ENCODE measurements at places on chromosomes 2 and 18. TPM values are rescaled to one million over a fixed set of nuclear protein-coding genes. Genes with fewer than 3 reads are reported as not detected.

DNA sequence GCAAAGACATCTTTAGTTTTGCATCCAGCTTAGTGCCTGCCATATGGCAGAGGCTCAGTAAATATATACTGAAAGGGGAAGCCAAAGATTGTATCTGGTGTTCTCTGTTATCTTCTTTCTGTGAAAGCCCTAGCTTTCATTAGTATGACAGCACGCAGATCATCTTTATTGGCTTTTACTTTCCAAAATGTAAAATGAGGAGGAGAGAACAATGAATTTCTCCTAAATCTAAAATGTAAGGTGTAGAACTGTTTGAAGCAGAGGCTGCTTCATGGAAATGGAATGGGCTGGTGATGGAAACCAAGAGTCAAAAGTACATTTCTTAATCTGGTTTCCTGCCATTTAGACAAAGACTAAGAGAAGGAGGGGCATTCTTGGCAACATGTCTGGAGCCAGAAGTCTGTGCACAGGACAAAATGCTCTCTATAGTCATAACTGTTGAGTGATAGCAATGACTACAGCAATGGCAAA, 1029.9 kb upstream of the PIK3C3 start:
- H3K4me1 ChIP-seq: no peaks in the 10 kb centered on the region
- H3K27ac ChIP-seq: no peak overlapping the region
- peaks cover 2% of the 10 kb centered on the region for H3K27me3 ChIP-seq
- no peak for DNase-seq

GRCh38 chr2:240519396-240520129, 38.2 kb downstream of the ANKMY1 start:
- no peaks in the 10 kb centered on the region for H3K27me3 ChIP-seq
- no peak overlapping the region for H3K4me3 ChIP-seq
- no peak overlapping the region for H3K27ac ChIP-seq
- no peak for DNase-seq

GRCh38 chr18:29181151-29181901, 1004.4 kb upstream of the CDH2 start:
- no peak overlapping the region for H3K4me3 ChIP-seq
- no peaks in the 10 kb centered on the region for H3K27me3 ChIP-seq
- H3K27ac ChIP-seq: peak overlapping the region; percentile 88
- H3K36me3 ChIP-seq: no peaks in the 10 kb centered on the region
- no peak for DNase-seq

GRCh38 chr2:120824246-120824645, 88.6 kb downstream of the GLI2 start:
- no peak overlapping the region for H3K27ac ChIP-seq
- no peaks in the 10 kb centered on the region for H3K27me3 ChIP-seq
- peaks cover 4% of the 10 kb centered on the region for H3K36me3 ChIP-seq
- H3K4me3 ChIP-seq: no peak overlapping the region

- peaks cover 2% of the 10 kb centered on the region for H3K27me3 ChIP-seq
- DNase-seq: no peak
- no peak overlapping the region for H3K4me3 ChIP-seq
- peaks cover 13% of the 10 kb centered on the region for H3K4me1 ChIP-seq
Observed at GRCh38 chr2:48723129-48723528, 32.4 kb downstream of the LHCGR start.

DNA sequence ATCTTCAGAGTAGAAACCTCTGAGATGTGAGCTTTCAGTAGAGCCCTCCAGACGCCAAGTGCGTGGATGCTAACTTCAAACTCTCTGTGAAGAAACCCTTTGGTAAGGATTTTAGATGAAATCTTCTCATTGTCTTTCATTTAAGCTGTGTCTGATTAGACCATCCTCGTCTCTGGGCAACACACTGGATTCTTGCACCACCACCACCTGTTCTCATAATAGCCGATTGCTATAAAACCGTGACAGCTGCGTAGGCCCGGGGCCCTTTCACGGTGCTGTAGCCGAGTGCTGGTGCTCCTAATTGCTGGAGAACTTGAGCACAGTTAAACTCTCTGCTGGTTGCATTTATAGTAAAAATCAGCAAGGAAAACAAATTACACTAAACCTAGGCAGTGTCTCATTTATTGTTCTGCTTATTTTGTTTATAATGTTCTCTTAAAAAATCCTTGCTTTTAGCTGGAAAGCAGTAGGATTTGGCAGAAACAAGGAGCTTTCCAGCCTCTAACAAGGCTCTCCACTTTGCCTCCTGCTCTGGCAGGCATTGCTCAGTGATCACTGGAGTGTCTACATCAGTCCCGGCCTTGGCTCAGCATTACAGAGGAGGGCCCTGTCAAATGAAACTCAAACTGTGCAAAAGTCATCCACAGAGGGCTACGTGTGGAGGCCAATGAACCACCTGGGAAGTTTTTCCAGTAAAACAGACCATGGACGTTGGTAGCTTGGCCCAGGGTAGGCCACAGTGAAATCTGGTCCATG, 40.9 kb upstream of the MBP start:
- no peak overlapping the region for H3K4me3 ChIP-seq
- no peak overlapping the region for H3K27ac ChIP-seq
- DNase-seq: no peak
- H3K4me1 ChIP-seq: no peaks in the 10 kb centered on the region
- H3K36me3 ChIP-seq: no peaks in the 10 kb centered on the region

- H3K27me3 ChIP-seq: no peaks in the 10 kb centered on the region
- peaks cover 31% of the 10 kb centered on the region for H3K4me1 ChIP-seq
- peaks cover 4% of the 10 kb centered on the region for H3K36me3 ChIP-seq
- H3K27ac ChIP-seq: peak overlapping the region; percentile 94
- no peak for DNase-seq
- H3K4me3 ChIP-seq: peak overlapping the region; percentile 86
Observed at GRCh38 chr18:9475643-9476591, 604 bp downstream of the RALBP1 start.

DNA sequence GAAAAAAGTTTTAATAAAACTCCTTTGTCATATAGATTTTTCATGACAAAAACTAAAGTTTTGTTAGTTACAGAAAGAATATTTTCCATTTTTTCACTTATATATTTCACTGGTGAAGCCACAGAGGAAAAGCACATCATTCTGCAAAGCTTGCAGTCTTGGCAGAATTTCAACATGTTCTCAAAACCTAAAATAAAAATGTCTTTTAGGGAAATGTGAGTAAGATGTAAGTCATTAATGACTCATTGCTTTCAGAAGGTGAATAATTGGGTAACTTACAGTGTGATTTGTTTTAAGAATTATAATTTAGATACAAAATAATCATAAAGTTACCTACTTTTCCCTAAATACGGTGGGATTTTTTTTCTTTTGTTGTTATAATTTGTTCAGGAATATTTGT, 43.4 kb upstream of the TNFRSF11A start:
- no peaks in the 10 kb centered on the region for H3K27me3 ChIP-seq
- H3K4me1 ChIP-seq: peaks cover 32% of the 10 kb centered on the region
- H3K4me3 ChIP-seq: no peak overlapping the region
- H3K36me3 ChIP-seq: peaks cover 3% of the 10 kb centered on the region

- peaks cover 21% of the 10 kb centered on the region for H3K36me3 ChIP-seq
- no peak overlapping the region for H3K4me3 ChIP-seq
- no peak for DNase-seq
- no peaks in the 10 kb centered on the region for H3K27me3 ChIP-seq
Observed at GRCh38 chr2:232857158-232857563, 12.9 kb upstream of the SNORC start.

GRCh38 chr2:176109192-176109901, 2.3 kb downstream of the HOXD11 start:
- peaks cover 3% of the 10 kb centered on the region for H3K36me3 ChIP-seq
- peaks cover 81% of the 10 kb centered on the region for H3K27me3 ChIP-seq
- peaks cover 30% of the 10 kb centered on the region for H3K4me1 ChIP-seq
- no peak for DNase-seq
- H3K4me3 ChIP-seq: no peak overlapping the region

- peaks cover 2% of the 10 kb centered on the region for H3K27me3 ChIP-seq
- no peak overlapping the region for H3K4me3 ChIP-seq
- peaks cover 22% of the 10 kb centered on the region for H3K4me1 ChIP-seq
- DNase-seq: no peak
- H3K36me3 ChIP-seq: no peaks in the 10 kb centered on the region
- peak overlapping the region; percentile 42 for H3K27ac ChIP-seq
Observed at GRCh38 chr2:166572937-166573336, 78.9 kb upstream of the SCN7A start.

Gene TUBB8B
- total RNA-seq: not detected

Gene ACVR1C
- total RNA-seq: 0.05 TPM

DNA sequence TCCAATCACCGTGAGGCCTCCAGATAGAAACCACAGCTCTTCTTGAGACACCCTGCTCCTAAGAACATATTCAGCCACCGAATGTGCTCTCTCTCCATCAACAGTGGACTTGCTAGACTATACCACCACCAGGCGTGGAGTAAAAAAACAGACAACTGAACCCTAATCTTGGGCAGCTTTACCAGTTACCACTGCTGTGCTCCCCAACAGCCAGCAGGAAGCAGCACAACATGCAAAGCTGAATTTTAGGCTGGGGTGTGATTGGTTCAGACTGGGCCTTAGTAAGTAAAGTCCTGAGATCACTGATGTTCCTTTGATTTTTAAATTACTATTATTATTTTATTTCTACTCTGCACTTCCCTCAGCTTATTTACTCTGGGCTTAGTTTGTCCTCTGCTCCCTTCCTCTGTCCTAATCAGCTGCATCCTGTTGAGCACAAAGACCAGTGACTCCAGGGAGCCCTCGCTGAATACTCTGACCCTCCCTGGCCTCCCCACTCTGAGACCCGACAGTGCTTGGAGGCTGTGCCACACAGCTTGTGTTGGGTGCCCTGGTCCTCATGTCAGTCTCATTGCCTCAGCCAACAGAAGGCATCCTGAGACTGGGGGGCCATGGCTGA, 21.9 kb downstream of the MRPL35 start:
- H3K4me1 ChIP-seq: peaks cover 27% of the 10 kb centered on the region
- no peak overlapping the region for H3K4me3 ChIP-seq
- H3K36me3 ChIP-seq: no peaks in the 10 kb centered on the region
- DNase-seq: no peak
- no peak overlapping the region for H3K27ac ChIP-seq
- H3K27me3 ChIP-seq: no peaks in the 10 kb centered on the region
